Nasal cavity respiratory epithelium epithelial cell of viscerocranial mucosa (primary cell): ENCODE measurements at places on chromosomes 13 and 19. TPM values are rescaled to one million over a fixed set of nuclear protein-coding genes. Genes with fewer than 3 reads are reported as not detected.

The SSC5D gene
- total RNA-seq = 0.36 TPM in 1 of 2 replicates, not detected in the other

The QPCTL gene
- 7.8 and 20.2 TPM in 2 replicates for total RNA-seq

The SMIM24 gene
- total RNA-seq = not detected in 2 replicates

The ZNF583 gene
- total RNA-seq = 6.8 and 8.0 TPM in 2 replicates

The RPS5 gene
- 2,119 and 3,422 TPM in 2 replicates for total RNA-seq

The ZNF90 gene
- total RNA-seq = 2.1 and 4.7 TPM in 2 replicates

The CYP4F12 gene
- 0.34 and 2.3 TPM in 2 replicates for total RNA-seq

The CNOT3 gene
- 10.3 and 25.8 TPM in 2 replicates for total RNA-seq

The PIP5K1C gene
- 5.5 and 31.3 TPM in 2 replicates for total RNA-seq

The SIGLEC5 gene
- total RNA-seq = not detected in 2 replicates

The CPT1C gene
- total RNA-seq = 0.21 and 0.34 TPM in 2 replicates

The LRRC8E gene
- 18.1 and 28.7 TPM in 2 replicates for total RNA-seq

The CARM1 gene
- 13.3 and 35.5 TPM in 2 replicates for total RNA-seq

The SIGLEC10 gene
- total RNA-seq = not detected in 2 replicates

The N4BP2L1 gene
- total RNA-seq = 0.34 and 2.7 TPM in 2 replicates

The CUL4A gene
- 118 and 166 TPM in 2 replicates for total RNA-seq

The ZNF573 gene
- 7.9 and 8.9 TPM in 2 replicates for total RNA-seq

The ERCC1 gene
- total RNA-seq = 36.2 and 84.8 TPM in 2 replicates

The CYP2A6 gene
- total RNA-seq = not detected in 2 replicates

The ALOX5AP gene
- 0.34 and 0.85 TPM in 2 replicates for total RNA-seq

The YIF1B gene
- 35.7 and 45.5 TPM in 2 replicates for total RNA-seq

The TNFSF13B gene
- 0.34 and 2.6 TPM in 2 replicates for total RNA-seq

The NANOS3 gene
- total RNA-seq = 0.14 TPM in 1 of 2 replicates, not detected in the other

The OR10H1 gene
- total RNA-seq = not detected in 2 replicates

The CACNG8 gene
- under 0.01 TPM in 2 replicates for total RNA-seq
